ENCODE measurements at places on chromosomes 7 and 10. TPM values are rescaled to one million over a fixed set of nuclear protein-coding genes. Genes with fewer than 3 reads are reported as not detected.

Gene CNOT4
- 12.0 TPM for polyA plus RNA-seq

Gene SSC4D
- polyA plus RNA-seq = 0.25 TPM

Gene CASTOR2
- 1.7 TPM for polyA plus RNA-seq

Gene GPRIN2
- not detected for polyA plus RNA-seq

Gene GDF2
- not detected for polyA plus RNA-seq

Gene PDCD11
- 7.1 TPM for polyA plus RNA-seq

Gene GGCT
- 30.4 TPM for polyA plus RNA-seq

Gene TEX47
- not detected for polyA plus RNA-seq

Gene CRYGN
- polyA plus RNA-seq = not detected

Gene HMX2
- not detected for polyA plus RNA-seq

Gene VIPR2
- not detected for polyA plus RNA-seq

Data from CD4-positive, CD25-positive, alpha-beta regulatory T cell (primary cell).